Stimulated activated CD4-positive, alpha-beta T cell treated with anti-CD3 and anti-CD28 coated beads, Interleukin-4, amount 100 ng/mL, for 24 hours (primary cell): ENCODE measurements at places on chromosomes 1 and 21.

- no peak for DNase-seq
These were observed 189.1 kb downstream of the FGGY start for GRCh38 chr1:59485949-59486348.

DNA sequence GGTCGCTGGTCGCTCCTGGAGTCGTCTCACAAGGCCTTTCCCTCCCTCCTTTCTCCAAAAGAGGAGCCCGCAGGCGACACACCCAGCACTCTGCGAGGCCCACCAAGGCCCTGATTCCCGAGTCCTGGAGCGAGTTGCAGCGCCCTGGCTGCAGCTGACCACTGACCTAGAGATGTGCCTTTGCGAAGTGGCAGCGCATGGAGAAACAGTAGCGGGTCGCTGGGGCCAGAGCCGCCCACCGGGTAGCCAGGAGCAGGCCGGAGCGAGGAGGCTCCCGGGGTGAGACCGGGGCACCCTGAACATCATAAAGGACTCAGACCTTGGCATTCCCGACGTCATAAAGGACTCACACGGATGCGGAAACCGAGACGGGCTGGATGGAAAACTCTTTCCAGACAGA is 10.3 kb upstream of the NBPF11 start:
- no peak for DNase-seq

DNA sequence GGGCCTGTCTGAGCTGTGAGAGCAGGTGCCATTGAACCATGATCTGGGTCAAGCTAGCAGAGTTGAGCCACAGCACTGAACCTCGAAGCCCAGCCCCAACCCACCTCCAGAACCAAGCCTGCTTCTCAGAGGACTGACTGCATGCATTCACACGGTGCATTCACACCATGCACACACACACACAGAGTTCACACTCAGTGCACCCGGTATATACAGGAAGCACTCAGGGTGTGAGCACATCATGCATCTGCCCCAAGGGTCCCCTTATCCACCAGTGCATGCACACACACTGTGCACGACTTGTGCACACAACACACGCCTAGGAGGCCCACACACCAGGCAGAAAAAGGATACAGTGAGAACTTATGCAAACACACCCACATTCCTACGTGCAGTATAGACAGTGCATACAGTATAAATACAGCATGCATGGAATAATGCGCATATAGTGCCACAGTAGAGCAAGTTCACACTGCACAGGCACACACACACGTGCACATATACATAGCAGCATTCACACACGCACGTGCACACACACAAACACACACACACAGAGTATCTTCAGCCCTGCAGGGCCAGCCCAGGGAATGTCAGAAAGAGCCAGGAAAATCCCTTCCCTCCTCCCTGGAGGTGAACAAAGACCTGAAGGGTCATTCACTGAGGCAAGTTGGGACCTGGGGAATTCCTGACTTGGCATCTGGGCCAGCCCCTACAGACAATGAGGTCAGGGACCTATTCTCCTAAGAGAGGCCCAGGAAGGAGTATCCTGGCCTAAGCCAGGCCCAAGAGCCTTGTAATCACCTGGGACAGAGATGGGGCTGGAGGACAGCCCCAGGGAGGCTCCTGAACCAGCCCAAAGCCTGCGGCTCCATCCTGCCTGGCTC is 42.1 kb downstream of the CAMK2N1 start:
- no peak for DNase-seq

GRCh38 chr21:32886339-32886738 is 114.8 kb upstream of the PAXBP1 start:
- DNase-seq = peak; percentile 25

DNA sequence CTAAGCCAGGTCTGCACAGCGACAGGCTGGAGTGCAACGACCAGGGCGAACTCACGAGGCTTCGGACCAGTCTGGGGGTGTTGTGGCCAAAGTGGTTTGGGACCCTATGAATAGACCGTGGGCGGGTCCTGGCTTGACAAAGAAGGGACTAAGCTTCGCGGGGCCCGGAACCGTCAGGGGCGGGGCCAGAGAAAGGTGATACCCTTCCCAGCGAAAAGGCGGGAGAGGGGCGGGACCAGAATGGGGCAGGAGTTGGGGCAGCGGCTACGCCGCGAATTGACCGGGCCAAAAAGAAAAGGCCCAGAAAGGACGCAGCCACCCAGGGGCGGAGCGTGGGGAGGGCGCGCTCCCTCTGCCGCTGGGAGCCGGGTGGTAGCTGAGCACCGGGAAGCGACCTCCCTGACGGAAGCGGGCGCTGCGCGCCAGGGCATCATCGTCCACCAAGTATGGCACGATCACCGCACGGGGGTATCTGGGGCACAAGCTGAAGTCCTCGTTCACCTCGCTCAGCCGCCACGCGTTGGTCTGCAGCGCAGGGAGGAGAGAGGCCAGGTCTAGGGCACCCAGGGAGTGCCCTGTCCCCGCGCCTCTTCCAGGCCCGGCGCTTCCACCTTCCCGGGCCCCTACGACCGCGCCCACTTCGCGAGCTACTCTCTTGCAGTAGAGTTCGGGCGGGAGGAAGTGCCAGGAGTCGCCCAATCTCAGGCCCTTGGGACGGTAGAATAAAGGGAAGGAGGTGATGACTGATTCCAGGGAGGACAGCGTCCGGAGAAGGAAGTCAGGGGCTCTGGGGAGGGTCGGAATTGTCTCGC is 6.7 kb upstream of the FAM167B start:
- DNase-seq = peak; percentile 53

- DNase-seq = no peak
These were observed 73.5 kb downstream of the ST6GALNAC5 start for GRCh38 chr1:76940571-76941335.

GRCh38 chr1:90809996-90810395 is 92.9 kb upstream of the BARHL2 start:
- no peak for DNase-seq

GRCh38 chr1:77975386-77975785 is 3.5 kb downstream of the FUBP1 start:
- no peak for DNase-seq

GRCh38 chr1:85328713-85329397 is 52.4 kb upstream of the BCL10 start:
- DNase-seq = no peak

GRCh38 chr1:1014799-1015681 is 1.7 kb downstream of the ISG15 start:
- DNase-seq = no peak

GRCh38 chr1:38326135-38326534 is 279.5 kb upstream of the POU3F1 start:
- no peak for DNase-seq

DNA sequence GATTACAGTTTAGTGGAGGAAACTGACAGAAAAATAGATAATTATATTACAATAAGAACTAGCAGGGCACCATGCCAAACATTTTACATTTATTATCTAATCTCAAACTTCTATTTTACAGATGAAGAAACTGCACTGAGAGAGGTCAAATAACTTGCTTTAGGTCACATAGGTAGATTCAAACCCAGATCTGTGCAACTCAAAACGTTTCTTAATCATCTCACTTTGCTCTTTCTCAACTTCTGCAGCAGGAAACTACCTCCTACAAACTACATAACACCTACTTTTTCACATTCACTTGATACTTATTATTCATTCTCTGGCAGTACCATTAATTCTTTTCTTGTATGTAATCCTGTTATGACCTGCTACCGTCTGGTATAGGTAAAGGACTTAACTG is 49.9 kb upstream of the BCL10 start:
- DNase-seq = no peak

DNA sequence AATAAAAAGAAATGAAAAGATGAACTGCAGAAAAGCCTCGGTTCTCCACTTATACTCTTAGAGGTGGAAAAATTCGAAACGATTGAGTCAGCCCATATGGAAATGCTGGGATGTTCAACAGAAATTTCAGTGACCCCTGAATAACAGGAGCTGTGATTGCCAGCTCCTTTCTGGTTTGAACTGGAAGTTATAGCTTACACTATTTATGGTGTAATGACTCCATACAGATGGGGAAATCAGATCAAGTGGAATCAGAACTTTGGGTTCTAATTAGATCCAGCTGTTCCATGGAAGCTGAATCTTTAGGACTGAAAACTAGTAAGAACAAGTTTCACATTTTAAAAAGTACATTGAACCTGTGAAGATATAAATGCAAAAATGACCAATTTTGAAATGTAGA is 569.3 kb upstream of the ZRANB2 start:
- DNase-seq = no peak

DNA sequence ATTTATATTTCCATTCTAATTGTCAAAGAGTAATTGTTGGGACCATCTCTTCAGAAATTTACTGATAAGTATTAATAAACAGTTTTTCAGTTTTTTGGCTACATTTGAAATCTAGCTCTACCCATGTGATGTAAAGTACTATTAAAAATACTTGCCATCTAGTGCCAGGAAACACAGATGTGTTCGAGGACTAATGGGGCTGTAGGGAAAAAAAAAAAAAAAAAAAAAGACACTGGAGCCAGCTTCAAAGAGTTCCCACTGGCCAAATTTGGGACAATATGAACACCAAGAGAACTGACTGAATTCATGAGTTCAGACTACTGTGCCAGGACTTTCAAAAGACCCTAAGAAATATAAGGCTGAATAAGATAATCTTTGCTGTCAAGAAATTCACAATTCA is 65.2 kb upstream of the GFI1 start:
- no peak for DNase-seq

DNA sequence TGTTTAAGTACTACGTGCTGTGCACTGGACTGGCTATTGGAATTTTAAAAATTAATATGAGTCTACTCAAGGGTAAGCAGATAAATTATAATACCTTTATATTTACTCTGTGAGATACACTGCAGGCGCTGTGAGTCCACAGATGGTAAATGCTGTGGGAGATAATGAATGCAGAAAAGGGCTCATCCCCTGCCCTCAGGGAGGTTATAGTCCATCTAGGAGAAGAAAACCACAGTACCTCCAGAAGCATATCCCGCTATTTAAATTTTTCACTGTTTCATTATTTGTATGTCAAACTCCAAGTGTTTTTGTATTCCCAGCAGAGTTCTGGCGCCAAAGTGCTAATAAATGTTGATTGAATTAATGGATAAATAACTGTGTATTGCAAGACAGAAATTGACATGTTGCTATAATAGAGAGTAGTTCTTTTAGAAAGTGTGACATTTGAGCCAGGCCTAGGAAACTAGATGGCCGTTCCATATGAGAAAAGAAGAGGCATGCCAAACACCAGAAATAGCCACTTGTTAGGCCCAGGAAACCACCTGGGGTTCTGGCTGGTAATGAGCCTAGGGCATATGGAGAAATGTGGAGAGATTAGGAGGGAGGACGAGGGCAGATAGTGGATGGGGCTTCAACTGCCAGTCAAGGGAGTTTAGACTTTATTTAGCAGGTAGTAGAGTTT is 61.7 kb downstream of the LRRC8D start:
- DNase-seq = no peak

- no peak for DNase-seq
These were observed 593.8 kb downstream of the LRRIQ3 start for GRCh38 chr1:73604211-73604610.

DNA sequence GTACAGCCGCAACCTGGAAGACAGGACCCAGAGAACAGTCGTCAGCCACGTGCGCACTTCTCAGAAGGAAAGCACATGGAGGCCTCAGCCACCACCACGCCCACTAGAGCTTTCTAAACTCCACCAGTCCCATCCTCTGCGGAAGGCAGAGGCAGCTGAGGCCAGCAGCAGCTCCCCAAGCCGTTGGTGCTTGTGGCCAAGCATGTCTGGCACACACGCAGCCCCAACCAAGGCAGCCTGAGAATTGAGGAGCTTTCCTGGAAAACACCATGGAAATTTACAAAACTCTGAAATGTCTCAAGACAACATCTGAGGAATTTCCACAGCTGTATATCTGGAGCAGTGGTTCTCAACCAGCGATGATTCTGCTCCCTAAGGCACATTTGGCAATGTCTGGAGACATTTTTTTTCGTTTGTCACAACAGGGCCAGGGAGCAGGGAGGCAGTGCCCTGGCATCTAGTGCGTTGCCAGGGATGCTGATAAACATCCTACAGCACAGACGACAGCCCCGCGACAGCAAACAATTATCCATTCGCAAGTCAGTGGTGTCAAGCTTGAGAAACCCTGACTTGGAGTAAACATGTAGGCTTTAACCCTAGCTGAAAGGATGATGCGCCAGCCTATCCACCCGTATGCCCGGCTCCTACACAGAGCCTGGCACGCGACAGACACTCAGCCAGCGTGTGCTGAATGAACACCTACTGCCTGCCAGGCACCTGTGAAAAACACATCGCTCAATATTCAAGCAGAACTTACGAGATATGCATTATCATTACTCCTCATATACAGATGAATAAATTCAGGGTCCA is 24.7 kb downstream of the NPHP4 start:
- no peak for DNase-seq

DNA sequence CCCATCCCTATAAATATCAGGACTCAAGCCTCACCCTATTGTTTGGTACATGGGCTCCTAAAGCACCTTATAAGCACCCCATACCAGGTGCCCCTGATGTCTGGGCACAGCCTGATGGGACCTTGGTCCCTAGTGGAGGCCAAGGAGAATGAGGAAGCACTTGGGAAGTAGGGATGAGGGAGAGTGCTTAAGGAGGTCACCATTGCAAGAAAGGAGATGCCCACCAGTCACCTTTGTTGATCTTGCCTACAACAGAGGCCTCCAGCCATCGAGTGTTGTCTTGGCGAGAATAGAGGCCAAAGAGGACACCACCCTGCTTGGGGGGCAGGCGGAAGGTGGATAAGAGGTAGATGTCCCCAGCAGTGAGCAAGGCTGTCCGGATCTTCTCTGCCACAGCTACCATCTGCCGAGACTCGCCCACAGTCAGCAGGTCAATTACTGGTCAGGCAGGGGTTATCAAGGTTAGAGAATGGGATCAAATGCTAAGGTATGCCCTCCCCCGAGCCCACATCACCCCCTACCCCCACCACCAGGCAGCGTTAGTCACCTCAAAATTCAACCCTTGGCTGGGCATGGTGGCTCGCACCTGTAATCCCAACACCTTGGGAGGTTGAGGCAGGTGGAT is 1.6 kb downstream of the THBS3 start:
- DNase-seq = no peak

GRCh38 chr21:32143241-32143939 is 135.5 kb downstream of the MIS18A start:
- DNase-seq = no peak

GRCh38 chr21:14947613-14948160 is 117.1 kb downstream of the NRIP1 start:
- DNase-seq = no peak

GRCh38 chr1:78333502-78333901 is 157.3 kb upstream of the PTGFR start:
- no peak for DNase-seq

GRCh38 chr1:93566227-93566626 is 115.4 kb downstream of the BCAR3 start:
- no peak for DNase-seq

DNA sequence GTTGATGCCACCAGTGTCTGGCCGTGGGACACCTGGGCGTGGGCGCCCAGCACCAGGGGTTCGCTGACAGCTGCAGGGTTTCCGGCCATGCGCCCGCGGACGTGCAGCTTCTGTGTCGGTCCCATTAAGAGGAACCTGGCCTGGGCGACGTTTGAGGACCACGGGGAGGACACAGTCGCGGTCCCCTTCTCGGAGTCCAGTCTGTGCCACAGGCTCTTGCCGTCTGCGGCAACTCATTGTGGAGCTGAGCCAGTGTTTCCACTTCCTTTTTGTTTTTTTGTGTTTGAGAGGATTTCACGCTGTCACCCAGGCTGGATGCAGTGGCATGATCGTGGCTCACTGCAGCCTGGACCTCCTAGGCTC is 1.6 kb upstream of the C1orf159 start:
- DNase-seq = no peak

- no peak for DNase-seq
These were observed 28.0 kb upstream of the SFPQ start for GRCh38 chr1:35220976-35221375.
